ENCODE measurements at places on chromosomes 5 and 9.

DNA sequence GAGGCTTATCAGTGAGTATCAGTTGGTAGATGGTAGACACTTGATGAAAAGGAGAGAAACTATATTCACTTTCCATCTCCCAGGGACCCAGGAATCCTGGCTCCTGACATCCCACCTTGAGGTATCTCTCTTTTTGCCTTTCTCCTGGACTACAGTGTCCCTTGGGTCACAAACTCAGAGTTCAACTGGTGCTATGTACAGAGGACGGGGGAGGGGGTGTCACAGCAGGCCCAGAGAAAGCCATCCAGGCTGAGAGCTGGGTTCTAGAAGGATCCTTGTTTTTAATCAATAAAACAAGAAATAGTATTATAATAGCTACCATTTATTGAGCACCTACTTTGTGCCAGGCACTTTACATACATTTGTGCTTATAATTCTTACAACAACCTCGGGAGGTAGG, 10.3 kb downstream of the MYORG start:
- DNase-seq: no peak

DNA sequence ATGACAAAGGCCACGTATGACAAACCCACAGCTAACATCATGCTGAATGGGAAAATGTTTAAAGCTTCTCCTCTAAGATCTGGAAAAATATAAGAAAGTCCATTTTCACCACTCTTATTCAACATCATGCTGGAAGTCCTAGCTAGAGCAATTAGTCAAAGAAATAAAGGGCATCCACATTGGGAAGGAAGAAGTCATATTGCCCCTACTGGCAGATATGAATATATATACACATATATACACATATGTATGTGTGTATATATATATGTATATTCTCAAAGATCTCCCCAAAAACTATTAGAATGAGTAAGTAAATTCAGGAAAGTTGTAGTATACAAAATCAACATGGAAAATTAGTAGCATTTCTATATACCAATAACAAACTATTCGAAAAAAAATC, 17.1 kb downstream of the APBA1 start:
- no peak for DNase-seq

DNA sequence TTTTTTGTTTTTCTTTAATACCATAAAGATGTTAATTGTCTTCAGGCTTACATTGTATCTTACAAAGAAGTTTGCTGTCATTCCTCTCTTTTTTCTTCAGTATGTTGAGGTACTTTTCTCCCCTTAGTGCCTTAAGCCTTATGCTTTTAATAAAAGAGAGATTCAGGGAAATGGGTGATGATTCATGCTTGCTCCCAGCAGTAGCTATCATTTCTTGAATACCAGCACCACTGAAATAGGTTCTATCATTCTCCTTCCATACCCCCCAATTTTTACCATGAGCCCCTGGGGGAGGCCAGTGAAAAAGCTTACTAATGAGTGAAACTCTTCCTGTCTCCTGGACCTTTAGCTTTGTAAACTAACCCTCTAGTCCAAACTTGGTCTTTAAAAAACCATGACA, 165.0 kb downstream of the FBXL7 start:
- DNase-seq: no peak

DNA sequence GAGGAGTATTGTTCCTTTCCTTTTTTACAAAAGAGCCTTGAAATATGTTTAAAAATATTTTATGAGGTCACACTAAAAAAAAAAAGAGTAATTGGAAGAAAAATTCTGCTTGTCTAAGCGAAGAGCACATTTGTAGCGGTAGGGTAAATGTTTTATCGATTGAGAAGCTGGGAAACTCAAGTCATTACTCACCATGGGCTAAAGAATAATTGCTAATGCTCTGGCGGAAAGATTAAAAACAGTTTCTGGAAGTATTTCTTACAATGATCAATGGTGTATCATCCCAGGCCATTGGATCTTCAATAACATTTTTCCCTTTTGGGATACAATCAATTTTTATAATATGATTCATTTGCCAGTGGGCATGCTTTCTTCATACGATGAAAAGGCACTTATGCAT, 450.0 kb downstream of the RASEF start:
- no peak for DNase-seq

DNA sequence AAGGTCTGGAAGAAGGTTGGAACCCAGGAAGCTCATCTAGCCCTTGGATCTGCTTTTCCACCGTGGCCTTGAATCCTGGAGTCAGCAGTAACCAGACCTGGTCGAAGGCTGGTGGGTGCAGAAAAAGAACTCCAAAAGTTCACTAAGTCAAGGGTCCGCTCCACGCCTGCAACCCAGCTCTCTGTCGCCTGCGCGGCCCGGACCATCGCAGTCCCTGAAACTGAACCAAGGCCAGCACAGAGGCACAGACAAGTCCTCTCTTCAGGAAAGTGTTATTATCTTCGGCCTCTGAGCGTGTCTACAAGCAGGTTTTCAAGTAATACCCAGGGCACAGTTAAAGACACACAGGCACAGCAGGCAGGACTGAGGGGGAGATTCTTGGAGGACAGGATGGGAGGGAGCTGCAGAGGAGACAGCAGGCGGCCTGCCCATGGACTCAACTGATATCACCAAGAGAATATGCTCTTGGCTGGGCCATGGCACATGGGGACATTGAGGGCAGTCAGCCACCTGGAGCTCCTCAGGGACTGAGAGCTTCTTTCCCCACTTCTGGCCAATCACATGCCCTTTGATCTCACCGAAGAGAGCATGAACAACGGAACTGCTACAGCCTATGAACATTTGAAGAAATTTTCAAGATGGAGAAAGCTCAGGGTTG, 45.8 kb upstream of the SEMA4D start:
- DNase-seq: no peak
